ENCODE measurements at places on chromosomes 5 and 9. TPM values are rescaled to one million over a fixed set of nuclear protein-coding genes. Genes with fewer than 3 reads are reported as not detected.

- no peak for DNase-seq
These were observed 41.4 kb upstream of the CRB2 start for GRCh38 chr9:123314617-123315016.

Gene GRM6
- total RNA-seq: not detected

DNA sequence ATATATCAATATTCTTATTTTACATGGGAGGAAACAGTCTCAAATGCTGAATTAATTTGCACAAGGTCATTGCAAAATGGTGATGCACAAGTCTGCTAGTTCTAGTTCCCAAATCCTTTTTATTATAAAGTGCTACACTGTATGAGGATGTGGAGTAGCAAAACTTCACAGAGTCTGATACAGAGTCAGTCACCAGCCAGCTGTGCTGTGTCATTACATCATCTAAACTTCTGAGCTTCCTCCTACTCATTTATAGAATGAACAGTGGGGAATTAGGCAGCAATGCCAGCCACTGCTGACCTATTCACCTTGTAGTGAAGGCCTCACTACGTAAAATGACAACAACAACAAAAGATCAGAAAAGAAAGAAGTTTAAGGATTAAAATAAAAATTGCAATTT is 357.8 kb downstream of the TMEM167A start:
- DNase-seq: no peak

DNA sequence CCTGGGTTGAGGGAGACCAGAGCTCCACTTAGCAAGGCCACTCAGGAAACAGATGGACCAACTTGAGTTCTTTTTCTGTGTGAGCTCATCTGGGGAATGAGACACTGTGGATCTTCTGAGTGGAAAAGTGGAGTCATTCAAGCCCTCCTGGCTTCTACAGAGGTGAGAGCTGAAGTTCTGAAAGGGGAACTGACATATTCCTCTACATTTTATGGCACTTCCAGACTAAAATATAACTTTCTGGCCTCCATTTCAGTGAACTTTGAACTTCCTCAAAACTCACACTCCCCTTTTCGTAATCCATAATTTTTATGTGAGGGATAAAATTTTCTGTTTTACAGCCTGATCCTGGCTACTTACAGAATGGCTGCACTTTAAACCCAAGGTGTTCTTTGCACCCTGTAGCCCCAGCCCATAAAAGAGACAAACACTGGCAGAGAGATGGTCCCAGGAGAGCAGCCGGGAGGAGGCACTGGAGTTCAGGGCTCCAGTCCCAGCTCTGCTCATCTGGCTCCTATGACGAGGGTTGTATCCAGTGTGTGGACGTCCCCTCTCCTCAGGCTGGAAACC is 10.8 kb downstream of the SPAAR start:
- DNase-seq: no peak

Gene DMGDH
- total RNA-seq: 1.6 TPM

DNA sequence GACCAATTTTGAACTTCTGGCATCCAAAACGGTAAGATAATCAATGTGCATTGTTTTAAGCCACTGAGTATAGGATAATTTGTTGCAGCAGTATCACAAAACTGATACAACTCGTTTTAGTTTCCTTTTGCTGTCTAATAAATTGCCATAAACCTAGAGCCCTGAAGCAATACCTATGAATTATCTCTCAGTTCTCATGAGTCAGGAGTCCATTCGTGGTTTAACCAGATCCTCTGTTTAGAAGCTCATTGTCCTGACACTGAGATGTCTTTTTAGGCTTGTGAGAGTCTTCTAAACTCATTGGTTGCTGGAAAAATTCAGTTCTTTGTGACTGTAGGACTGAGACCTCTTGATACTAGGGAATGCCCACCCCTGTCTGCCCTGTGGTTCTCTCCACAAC is 262.9 kb downstream of the SEMA5A start:
- DNase-seq: no peak

DNA sequence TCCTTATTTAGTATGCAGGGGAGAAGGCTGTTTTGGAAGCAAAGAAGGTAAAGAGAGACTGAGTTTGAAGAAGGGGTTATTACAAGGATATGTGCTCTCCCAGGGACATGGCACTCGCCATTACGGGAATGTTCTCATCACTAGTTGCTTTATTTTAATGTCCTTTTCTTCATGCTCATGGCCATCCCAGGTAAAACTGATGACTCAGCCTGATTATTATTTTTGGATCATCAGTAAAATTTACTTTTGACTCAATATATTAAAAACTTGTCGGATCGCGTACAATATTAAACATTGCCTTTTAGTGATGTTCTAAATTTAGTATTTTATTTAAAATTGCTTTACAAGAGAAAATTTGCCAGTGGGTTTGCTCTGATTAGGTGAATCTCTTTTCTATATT is 414.7 kb downstream of the TLE4 start:
- DNase-seq: no peak

Gene GPR21
- total RNA-seq: 13.9 TPM
